ENCODE measurements at places on chromosomes 3 and 15. TPM values are rescaled to one million over a fixed set of nuclear protein-coding genes. Genes with fewer than 3 reads are reported as not detected.

DNA sequence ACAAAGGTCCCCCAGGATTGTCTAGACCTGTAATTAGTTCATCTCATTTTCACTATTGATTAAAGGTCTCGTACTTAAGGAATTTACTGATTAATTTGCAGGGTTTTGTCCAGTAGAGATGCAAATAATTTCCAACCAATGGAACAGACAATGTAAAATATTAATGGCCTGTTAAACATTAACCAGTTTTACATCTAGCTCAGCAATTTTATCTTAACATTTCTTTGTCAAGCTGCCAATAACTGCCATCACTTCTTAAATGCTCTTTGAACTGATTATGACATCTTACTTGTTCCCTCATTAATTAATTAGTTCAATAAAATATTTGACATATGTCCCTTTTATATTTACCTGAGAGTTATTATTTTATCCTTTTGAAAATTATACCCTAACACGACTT lies 9.4 kb upstream of the STRIT1 start:
- no peak for DNase-seq

DNA sequence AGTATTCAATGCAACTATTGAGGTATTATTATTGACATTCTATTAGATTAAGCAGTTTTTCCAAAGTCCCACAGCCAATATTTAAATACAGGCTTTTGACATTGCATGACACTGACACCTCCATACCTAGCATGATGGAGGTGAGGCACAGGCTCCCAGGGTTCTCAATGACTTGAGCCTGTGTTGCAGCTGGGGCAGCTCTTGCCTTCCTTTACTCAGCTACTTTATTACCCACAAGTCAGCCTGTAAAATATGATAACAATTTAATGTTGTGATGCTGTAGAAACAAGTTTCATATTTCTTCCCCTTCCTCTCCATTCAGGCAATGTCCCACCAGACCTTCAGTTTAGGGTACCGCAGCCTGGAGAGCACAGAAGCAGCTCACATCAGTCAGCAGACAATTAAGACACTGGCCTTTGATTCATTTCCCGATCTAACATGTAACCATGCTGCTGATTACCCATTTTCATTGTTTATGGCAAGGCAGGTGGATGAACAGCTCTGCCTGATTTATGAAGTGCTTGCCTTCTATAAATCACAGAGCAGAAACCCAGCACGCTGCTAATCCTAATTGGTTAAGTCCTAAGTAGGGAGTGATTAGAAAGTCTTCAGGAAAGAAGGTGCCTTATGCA lies 826.1 kb downstream of the AGBL1 start:
- no peak for DNase-seq

- DNase-seq: no peak
These were observed 50.7 kb upstream of the NIPA1 start for GRCh38 chr15:22735781-22736180.

DNA sequence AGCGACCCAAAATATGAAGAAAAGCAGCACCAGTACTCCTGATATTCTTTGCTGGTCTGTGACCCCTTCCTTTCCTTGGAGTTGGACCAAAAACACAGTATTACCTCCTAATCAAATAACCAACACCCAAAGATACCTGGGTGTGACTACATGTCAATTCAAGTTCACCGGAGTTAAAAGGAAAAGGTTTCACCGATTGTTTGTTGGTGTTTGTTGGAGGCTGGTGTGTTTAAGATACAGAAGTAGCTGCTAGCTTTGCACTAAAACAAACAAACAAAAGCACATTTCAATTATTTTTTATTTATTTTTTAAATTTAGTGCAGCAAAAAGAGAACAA lies 81.5 kb downstream of the MYO1E start:
- DNase-seq: no peak

DNA sequence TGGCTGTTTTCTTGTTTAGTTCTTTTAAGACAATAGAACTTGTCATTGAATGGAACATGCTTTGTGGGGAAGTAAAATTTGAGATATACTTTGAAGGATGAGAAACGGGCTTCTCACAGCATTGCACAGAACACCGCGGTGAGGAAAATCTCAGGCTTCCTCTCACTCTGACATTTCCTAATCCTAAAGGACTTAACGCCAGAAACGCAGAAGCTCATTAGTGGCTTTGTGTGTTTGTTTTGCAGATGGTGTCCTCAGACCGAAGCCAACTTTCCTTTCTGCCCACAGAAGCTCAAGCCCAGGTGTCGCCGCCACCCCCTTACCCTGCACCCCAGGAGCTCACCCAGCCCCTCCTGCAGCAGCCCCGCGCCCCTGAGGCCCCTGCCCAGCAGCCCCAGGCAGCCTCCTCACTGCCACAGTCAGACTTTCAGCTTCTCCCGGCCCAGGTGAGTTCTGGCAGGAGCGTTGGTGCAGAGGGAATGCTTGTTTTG lies 78.9 kb upstream of the BLM start:
- no peak for DNase-seq

- DNase-seq: no peak
These were observed 69.6 kb upstream of the GSK3B start for GRCh38 chr3:120163816-120164215.

GRCh38 chr15:29470311-29470710 lies 200.7 kb upstream of the NSMCE3 start:
- no peak for DNase-seq

DNA sequence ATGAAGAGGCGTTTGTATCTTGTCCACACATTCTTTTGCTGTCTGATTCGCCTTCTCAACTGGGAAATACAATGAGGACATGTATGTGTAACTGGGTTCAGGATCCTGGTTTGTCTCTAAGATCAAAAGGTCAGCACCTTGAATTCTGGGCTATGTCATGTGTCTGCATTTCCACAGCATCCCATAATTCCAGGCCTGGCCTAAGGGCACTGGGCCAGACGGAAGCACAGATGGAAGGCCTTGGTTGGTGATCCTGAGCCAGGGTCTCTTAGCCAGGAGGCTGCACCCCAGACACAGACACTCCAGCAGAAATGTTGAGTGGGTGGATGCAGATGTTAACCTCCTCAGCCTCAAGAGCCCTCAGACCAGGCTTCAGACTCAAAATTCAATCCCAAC lies 23.7 kb upstream of the HERC1 start:
- no peak for DNase-seq

- peak; percentile 1 for DNase-seq
These were observed 57.5 kb upstream of the KLF13 start for GRCh38 chr15:31268911-31269784.

DNA sequence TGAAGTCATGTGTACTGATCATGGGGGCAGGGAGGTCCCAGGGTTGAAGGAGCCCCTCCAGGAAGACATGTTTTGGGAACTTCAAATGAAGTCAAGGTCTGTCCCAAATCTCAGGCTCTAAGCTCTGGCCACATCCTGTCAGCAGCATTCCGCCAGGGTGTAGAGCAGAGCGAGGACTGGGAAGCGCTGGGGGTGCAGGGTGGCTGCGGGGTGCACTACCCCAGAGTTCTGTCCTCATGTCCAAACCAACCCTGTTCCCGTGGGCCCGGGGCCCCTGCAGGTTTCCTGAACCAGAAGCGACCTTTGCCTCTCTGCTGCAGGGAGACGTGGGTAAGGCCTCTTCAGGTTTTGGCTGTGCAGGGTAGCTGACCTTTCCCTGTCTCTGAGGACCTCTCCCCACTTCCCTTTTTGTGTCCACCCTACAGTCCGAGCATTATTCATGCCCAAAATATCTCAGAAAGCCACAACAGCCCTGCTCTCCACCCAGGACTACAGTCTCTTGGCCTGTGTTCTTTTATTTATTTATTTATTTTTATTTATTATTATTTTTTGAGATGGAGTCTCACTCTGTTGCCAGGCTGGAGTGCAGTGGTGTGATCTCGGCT lies 26.6 kb upstream of the FLNB start:
- DNase-seq: no peak

DNA sequence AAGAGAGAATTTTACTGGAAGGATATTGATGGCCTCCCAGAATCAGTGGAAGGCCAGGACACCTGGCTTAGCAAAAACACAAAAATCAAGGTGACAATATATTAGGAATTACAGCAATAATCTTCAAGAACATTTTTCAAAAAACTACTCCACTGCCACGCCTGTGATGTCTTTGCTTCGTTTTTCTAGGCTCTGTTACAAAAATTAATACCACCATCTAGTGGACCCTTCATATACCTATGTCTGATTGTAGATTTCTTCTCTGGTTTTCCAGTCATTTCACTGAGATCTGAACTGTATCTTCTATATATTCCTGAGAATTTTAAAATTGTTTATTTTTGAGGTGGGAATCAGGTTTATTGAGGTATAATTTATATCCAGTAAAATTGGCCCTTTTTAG lies 5.6 kb upstream of the SLC33A1 start:
- DNase-seq: no peak

- DNase-seq: no peak
These were observed 56.6 kb upstream of the PLXND1 start for GRCh38 chr3:129663045-129663446.

- DNase-seq: no peak
These were observed 5.5 kb upstream of the PSMD6 start for GRCh38 chr3:64028754-64029153.

- peak; percentile 47 for DNase-seq
These were observed 29.3 kb upstream of the MEF2A start for GRCh38 chr15:99536422-99537040.

- DNase-seq: no peak
These were observed 1.2 kb downstream of the C3orf85 start for GRCh38 chr3:109137761-109138160.

DNA sequence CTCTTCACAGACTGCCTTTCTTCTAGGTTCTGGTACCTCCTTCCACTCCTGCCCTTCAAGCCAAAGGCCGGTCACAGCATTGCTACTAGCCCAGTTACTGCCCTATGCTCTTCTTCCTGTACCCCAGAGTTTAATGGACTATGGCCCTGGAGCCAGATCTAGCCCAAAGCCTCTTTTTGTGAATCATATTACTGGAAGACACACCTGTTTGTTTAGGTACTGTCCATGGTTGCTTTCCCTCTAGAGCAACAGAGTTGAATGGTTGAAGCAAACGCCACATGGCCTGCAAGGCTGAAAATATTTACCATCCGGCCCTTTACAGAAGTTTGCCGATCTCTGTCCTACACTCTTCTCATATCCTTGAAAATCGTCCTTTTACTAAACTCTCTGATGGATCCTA lies 47.0 kb downstream of the PDZRN3 start:
- DNase-seq: no peak

DNA sequence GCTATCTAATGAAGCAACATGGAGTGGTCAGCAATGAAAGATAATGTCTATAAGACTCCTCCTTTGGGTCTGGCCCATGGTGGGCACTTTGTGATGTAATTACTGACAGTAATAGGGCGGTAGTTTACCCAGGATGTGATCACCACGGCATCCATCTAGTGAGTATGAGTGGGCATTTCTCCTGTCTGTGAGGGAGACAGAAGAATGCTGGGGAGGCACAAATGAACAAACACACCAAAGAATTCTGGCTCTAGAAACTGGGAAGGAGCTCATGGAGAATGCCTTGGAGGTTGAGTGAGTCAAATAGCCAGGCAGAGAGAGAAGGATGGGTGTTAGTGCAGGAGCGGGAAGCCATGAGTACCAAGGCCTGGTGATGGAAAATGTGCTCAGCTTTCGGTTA lies 217.5 kb downstream of the WNT5A start:
- DNase-seq: no peak

GRCh38 chr15:39706206-39706605 lies 76.4 kb downstream of the FSIP1 start:
- DNase-seq: no peak

GRCh38 chr3:127750226-127751031 lies 71.9 kb downstream of the MGLL start:
- no peak for DNase-seq

GRCh38 chr3:138846262-138846791 lies 11.6 kb upstream of the PIK3CB start:
- no peak for DNase-seq

DNA sequence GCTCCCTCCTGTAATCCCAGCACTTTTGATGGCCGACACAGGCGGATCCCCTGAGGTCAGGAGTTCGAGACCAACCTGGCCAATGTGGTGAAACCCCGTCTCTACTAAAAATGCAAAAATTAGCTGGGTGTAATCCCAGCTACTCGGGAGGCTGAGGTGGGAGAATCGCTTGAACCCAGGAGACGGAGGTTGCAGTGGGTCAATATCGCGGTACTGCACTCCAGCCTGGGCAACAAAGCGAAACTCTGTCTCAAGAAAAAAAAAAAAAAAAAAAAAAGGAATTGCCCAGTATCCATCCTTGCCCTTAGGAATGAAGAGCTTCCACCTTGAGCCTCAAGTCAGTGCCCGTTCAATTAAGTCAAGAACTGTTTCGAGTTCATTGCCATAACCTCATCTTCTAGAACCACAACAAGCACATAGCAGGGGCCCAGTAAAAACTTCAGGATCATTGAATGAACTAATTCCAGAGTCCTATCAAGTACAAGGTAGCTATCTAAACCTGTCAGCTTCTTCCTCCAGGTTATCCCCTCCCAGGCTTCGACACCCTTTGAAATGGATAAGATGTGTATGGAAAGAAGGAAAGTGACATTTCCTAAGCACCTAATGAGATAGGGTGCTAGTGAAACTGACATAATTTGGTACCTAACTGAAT lies 826 bp downstream of the DBR1 start:
- no peak for DNase-seq

- DNase-seq: no peak
These were observed 54.8 kb downstream of the TMEM266 start for GRCh38 chr15:76114561-76114960.

DNA sequence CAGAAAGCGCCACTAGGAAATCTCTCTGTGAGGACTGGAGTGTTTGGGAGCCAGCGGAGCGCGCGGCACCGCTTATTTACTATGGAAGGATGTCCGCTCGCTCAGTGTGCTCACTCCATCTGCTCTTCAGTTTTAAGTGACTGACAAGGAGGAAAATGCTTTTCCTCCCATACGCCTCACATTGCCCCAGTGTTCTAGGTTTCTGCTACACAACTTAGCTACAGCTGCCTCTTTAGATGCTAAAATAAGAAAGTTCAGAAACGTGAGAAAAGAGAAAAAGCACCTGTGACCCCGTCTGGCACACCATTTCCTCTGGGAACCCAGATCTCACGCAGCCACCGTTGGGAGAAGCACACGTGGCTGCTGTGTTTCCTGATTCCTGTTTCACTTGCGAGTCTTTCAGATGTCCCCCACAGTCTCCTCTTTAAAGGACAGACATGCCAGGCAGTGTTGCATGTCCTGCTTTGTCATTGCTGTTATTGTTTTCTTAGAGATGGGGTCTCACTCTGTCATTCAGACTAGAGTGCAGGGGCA lies 11.7 kb upstream of the MUSTN1 start:
- DNase-seq: no peak

GRCh38 chr3:34140616-34141015 lies 342.2 kb downstream of the PDCD6IP start:
- no peak for DNase-seq

- DNase-seq: no peak
These were observed 18.2 kb downstream of the TASOR start for GRCh38 chr3:56664823-56665222.

PRSS50 gene
- polyA plus RNA-seq: 0.43 TPM

SETMAR gene
- polyA plus RNA-seq: 6.0 TPM

KNL1 gene
- polyA plus RNA-seq: 0.22 TPM

CMSS1 gene
- polyA plus RNA-seq: 33.7 TPM

TTLL13 gene
- polyA plus RNA-seq: 0.44 TPM

NR1I2 gene
- 0.15 TPM for polyA plus RNA-seq

CTSH gene
- 68.1 TPM for polyA plus RNA-seq

PPARG gene
- 15.1 TPM for polyA plus RNA-seq

CYP8B1 gene
- not detected for polyA plus RNA-seq

GOLGA6L10 gene
- 5.3 TPM for polyA plus RNA-seq

AMIGO3 gene
- 1.8 TPM for polyA plus RNA-seq

COL6A5 gene
- not detected for polyA plus RNA-seq

GOLGA8G gene
- not detected for polyA plus RNA-seq

KBTBD13 gene
- polyA plus RNA-seq: 0.84 TPM

CCDC39 gene
- 0.15 TPM for polyA plus RNA-seq

A4GNT gene
- polyA plus RNA-seq: not detected

PLSCR4 gene
- 4.6 TPM for polyA plus RNA-seq

AHSG gene
- polyA plus RNA-seq: not detected

ATP8B4 gene
- 0.39 TPM for polyA plus RNA-seq

All from heart right ventricle (tissue), 16 donors.